ENCODE measurements at places on chromosomes 12 and 14. TPM values are rescaled to one million over a fixed set of nuclear protein-coding genes. Genes with fewer than 3 reads are reported as not detected.
A peak's percentile ranks its signal among the peaks of the same experiment; 100 is the strongest.

The SMIM41 gene
- polyA plus RNA-seq: not detected

The RASSF8 gene
- 3.1 TPM for polyA plus RNA-seq

- H3K36me3 ChIP-seq: no peaks in the 10 kb centered on the region
- no peak overlapping the region for H3K4me3 ChIP-seq
- peak; percentile 74 for DNase-seq
- peak overlapping the region; percentile 73 for H3K27ac ChIP-seq
Measured at GRCh38 chr12:13179211-13180074, 17.1 kb upstream of the EMP1 start.

The CLEC4E gene
- polyA plus RNA-seq: 1.8 TPM

- H3K36me3 ChIP-seq: no peaks in the 10 kb centered on the region
- DNase-seq: no peak
- H3K27me3 ChIP-seq: no peaks in the 10 kb centered on the region
- peaks cover 5% of the 10 kb centered on the region for H3K4me1 ChIP-seq
Measured at GRCh38 chr14:30389134-30389876, 169.7 kb upstream of the G2E3 start.

DNA sequence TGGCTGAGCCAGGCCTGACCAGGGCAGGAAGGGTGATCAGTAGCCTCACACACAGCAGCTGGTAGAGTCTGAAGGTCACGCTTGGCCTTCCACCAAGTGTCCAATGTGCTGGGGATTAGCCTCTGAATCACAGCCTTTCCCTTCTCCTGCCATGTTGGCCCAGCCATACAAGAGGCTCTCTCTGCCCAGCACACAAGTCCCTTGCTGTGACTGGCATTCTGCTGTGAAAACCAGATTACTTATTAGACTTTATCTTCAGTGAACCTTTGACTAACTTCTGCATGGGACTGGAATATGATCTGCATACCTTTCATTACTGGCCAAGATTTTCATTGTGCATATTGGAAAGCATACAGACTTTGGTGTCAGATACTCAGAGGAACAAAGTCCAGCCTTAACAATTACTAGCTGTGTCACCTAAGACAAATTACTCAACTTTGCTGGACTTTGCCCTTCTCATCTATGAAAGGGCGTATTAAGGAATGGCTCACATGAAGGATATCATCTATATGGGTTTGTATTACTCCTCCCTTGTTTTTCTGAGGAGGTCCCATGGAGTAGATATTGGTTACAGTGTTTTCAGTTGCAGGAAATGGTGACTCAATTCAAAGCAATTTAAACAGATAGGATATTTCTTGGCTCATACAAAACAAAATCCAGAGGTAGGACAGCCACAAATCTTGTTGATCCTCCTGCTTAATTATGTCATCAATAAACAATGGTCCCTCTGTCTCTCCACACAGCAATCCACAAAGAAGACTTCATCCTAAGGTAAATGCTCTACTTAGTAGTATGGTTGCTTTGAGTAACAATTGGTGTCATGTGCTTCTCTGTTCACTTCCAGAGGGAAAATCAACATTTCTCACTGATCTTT is 99.6 kb downstream of the DYRK2 start:
- no peak overlapping the region for H3K27ac ChIP-seq
- DNase-seq: no peak
- H3K4me1 ChIP-seq: peaks cover 12% of the 10 kb centered on the region
- H3K4me3 ChIP-seq: no peak overlapping the region
- no peaks in the 10 kb centered on the region for H3K36me3 ChIP-seq

GRCh38 chr12:98456576-98457573 is 58.5 kb upstream of the TMPO start:
- H3K4me1 ChIP-seq: peaks cover 7% of the 10 kb centered on the region
- H3K27me3 ChIP-seq: no peaks in the 10 kb centered on the region
- H3K4me3 ChIP-seq: peak overlapping the region; percentile 53
- DNase-seq: no peak

DNA sequence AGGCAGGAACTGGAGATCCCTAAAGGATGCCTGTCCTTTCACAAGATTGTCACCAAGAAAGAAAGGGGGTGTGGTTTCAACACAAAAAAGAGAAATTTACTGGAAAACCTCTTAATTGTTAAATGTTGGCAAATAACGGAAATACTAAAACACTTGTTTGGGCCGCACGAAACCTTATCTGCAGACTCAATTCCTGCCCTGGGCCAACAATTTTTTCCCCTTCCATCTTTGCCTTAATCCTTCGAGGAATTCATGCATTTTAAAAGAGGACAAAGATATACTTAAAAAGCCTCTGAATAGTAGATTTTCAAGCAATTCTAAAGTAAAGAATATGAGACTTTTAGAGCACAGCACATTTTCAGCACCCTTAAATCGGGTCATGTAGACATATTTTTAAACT is 366.2 kb downstream of the DUSP6 start:
- no peak overlapping the region for H3K27ac ChIP-seq
- peaks cover 5% of the 10 kb centered on the region for H3K4me1 ChIP-seq
- H3K27me3 ChIP-seq: no peaks in the 10 kb centered on the region
- no peak for DNase-seq

The C14orf132 gene
- polyA plus RNA-seq: 4.3 TPM

DNA sequence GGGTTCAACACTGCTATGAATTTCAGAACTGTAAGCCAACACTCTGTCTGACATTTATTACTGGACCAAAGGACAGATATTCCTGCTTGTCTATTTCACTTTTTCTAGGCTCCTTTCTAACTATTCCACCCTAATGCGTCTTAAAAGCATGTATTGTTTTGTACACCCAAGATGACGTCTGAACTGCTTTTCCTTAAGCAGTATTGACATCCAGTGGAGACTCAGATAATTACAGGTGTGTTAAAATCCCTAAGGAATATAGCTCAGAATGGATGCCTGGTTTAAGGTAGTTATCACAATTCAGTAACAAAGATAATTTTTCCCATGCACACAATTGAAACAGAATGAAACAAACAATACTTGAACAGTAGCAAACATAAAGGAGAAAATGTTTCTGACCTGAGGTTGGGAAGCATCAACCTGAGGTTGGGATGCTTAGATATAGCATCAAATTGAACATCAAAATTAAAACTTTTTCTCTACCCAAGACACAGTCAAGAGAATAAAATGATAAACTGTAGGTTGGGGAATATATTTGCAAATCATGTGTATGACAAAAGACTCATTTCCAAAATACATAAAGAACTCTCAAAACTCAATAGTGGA is 93.7 kb upstream of the PTPRR start:
- no peak overlapping the region for H3K4me3 ChIP-seq
- no peak for DNase-seq
- H3K4me1 ChIP-seq: no peaks in the 10 kb centered on the region
- H3K36me3 ChIP-seq: no peaks in the 10 kb centered on the region
- no peak overlapping the region for H3K27ac ChIP-seq

GRCh38 chr12:6613015-6613775 is 6.0 kb upstream of the CHD4 start:
- H3K4me3 ChIP-seq: peak overlapping the region; percentile 25
- peak; percentile 94 for DNase-seq
- H3K27ac ChIP-seq: peak overlapping the region; percentile 95
- H3K4me1 ChIP-seq: no peaks in the 10 kb centered on the region

The COX8C gene
- polyA plus RNA-seq: not detected

GRCh38 chr12:29208060-29208459 is 59.0 kb downstream of the FAR2 start:
- no peaks in the 10 kb centered on the region for H3K36me3 ChIP-seq
- H3K27me3 ChIP-seq: no peaks in the 10 kb centered on the region
- no peak overlapping the region for H3K27ac ChIP-seq
- DNase-seq: no peak
- H3K4me1 ChIP-seq: peaks cover 15% of the 10 kb centered on the region

- no peak for DNase-seq
- no peaks in the 10 kb centered on the region for H3K36me3 ChIP-seq
- H3K27me3 ChIP-seq: no peaks in the 10 kb centered on the region
- H3K4me1 ChIP-seq: peaks cover 22% of the 10 kb centered on the region
Measured at GRCh38 chr12:104223712-104224111, 8.1 kb downstream of the TXNRD1 start.

GRCh38 chr14:77026930-77027537 is 1.5 kb downstream of the IRF2BPL start:
- peaks cover 12% of the 10 kb centered on the region for H3K36me3 ChIP-seq
- peak overlapping the region; percentile 100 for H3K27ac ChIP-seq
- no peaks in the 10 kb centered on the region for H3K27me3 ChIP-seq
- peaks cover 57% of the 10 kb centered on the region for H3K4me1 ChIP-seq
- peak; percentile 79 for DNase-seq
- peak overlapping the region; percentile 89 for H3K4me3 ChIP-seq

GRCh38 chr12:131428091-131428685 is 282.7 kb upstream of the SFSWAP start:
- no peaks in the 10 kb centered on the region for H3K27me3 ChIP-seq
- H3K4me3 ChIP-seq: no peak overlapping the region
- H3K27ac ChIP-seq: no peak overlapping the region
- no peaks in the 10 kb centered on the region for H3K4me1 ChIP-seq
- no peaks in the 10 kb centered on the region for H3K36me3 ChIP-seq
- peak; percentile 34 for DNase-seq

DNA sequence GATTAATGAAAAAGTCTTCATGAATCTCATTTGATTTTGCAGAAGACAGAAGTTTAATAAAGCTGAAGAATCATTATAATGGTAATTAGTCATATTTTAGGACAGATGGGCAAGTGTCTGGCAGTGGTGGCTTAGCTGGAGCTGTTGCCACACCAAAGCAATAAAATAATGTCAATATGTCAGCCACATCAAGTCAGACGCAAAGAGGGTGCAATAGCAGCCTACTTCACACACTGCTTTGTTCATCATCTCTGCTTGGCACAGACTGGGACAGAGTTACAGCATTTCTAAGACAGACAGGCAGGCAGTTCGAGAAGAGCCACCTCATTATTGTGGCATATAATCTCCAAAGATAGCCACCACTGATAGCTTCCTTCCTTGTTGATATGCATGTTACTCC is 16.9 kb upstream of the KRR1 start:
- no peak overlapping the region for H3K4me3 ChIP-seq
- H3K36me3 ChIP-seq: no peaks in the 10 kb centered on the region
- H3K4me1 ChIP-seq: no peaks in the 10 kb centered on the region
- no peaks in the 10 kb centered on the region for H3K27me3 ChIP-seq
- no peak overlapping the region for H3K27ac ChIP-seq

- H3K4me3 ChIP-seq: no peak overlapping the region
- peak; percentile 79 for DNase-seq
- H3K36me3 ChIP-seq: no peaks in the 10 kb centered on the region
- peaks cover 4% of the 10 kb centered on the region for H3K27me3 ChIP-seq
Measured at GRCh38 chr12:109827566-109828550, 5.3 kb downstream of the TRPV4 start.

DNA sequence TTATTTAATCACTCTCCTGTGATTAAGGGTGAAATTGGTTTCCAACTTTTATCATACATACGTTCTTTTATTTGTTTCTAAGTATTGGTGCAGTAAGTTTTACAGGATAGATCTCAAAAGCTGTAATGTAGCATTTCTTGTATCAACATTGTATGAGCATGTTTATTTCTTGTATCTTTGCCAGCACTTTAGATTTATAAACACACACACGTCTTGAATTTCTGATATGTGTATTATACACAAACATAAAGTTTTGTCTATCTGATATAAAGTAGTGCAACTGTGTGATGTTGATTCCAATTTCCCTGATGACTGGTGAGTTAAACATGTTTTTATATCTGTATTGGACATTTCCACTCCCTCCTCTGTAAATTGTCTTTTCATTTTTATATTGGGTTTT is 134.7 kb downstream of the NOVA1 start:
- H3K27me3 ChIP-seq: no peaks in the 10 kb centered on the region
- no peak overlapping the region for H3K4me3 ChIP-seq
- H3K27ac ChIP-seq: no peak overlapping the region
- no peak for DNase-seq

The CMKLR1 gene
- polyA plus RNA-seq: 3.0 TPM

- H3K36me3 ChIP-seq: no peaks in the 10 kb centered on the region
- peak within 1 kb of the TSS; percentile 92 for H3K27ac ChIP-seq
- DNase-seq: peak; percentile 88
- no peaks in the 10 kb centered on the region for H3K4me1 ChIP-seq
- peak within 1 kb of the TSS; percentile 54 for H3K4me3 ChIP-seq
Measured at GRCh38 chr12:120292661-120293531, at the start of gene RNU4-1. TSS of gene RNU4-1 (minus strand) at chr12:120293237.

The STAB2 gene
- 0.60 TPM for polyA plus RNA-seq

The RD3L gene
- polyA plus RNA-seq: not detected

- no peak overlapping the region for H3K27ac ChIP-seq
- no peak for DNase-seq
- no peaks in the 10 kb centered on the region for H3K36me3 ChIP-seq
- H3K27me3 ChIP-seq: no peaks in the 10 kb centered on the region
Measured at GRCh38 chr14:74133833-74134481, 49.2 kb downstream of the LIN52 start.

- no peak overlapping the region for H3K4me3 ChIP-seq
- no peaks in the 10 kb centered on the region for H3K27me3 ChIP-seq
- H3K27ac ChIP-seq: no peak overlapping the region
Measured at GRCh38 chr14:57182760-57183503, 85.8 kb downstream of the EXOC5 start.

DNA sequence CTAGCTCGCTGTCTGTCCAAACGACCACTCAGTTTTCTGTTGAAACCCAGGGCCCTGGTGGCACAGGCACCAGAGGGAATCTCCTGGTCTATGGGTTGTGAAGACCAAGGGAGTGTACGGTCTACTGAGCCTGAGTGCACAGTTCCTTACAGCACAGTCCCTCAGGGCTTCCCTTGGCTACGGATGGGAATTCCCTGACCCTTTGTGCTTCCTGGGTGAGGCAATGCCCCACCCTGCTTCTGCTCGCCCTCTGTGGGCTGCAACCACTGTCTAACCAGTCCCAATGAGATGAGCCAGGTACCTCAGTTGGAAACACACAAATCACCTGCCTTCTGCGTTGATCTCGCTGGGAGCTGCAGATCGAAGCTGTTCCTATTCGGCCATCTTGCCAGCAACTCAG is 22.6 kb downstream of the GPHN start:
- H3K4me3 ChIP-seq: no peak overlapping the region
- H3K4me1 ChIP-seq: no peaks in the 10 kb centered on the region
- no peaks in the 10 kb centered on the region for H3K36me3 ChIP-seq
- DNase-seq: no peak
- H3K27me3 ChIP-seq: no peaks in the 10 kb centered on the region

DNA sequence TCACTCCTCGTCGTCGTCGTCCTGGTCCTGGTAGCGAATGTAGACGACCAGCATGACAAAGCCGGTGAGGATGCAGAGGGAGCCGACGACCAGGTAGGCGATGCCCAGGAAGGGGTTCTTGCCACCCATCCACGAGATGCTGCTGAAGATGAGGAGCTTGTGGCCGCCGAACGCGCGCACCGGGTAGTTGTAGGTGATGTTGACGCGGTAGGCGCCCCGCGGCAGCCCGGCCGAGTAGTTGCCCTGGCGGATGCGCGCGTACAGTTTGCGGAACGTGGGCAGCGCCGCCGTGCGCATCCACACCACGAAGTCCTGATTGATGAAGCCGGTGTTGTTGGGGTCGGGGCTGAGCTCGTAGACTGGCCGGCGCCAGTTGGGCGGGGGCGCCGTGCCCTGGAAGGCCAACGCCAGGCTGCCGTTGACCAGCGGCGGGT is 1.0 kb downstream of the TMEM30B start:
- peaks cover 15% of the 10 kb centered on the region for H3K4me1 ChIP-seq
- H3K27ac ChIP-seq: peak overlapping the region; percentile 48
- H3K36me3 ChIP-seq: no peaks in the 10 kb centered on the region
- H3K27me3 ChIP-seq: peaks cover 63% of the 10 kb centered on the region
- peak overlapping the region; percentile 22 for H3K4me3 ChIP-seq

GRCh38 chr14:42140001-42140400 is 533.3 kb downstream of the LRFN5 start:
- H3K27ac ChIP-seq: no peak overlapping the region
- no peaks in the 10 kb centered on the region for H3K4me1 ChIP-seq
- no peak for DNase-seq
- H3K27me3 ChIP-seq: no peaks in the 10 kb centered on the region

- H3K4me3 ChIP-seq: no peak overlapping the region
- H3K27me3 ChIP-seq: no peaks in the 10 kb centered on the region
- DNase-seq: no peak
- H3K36me3 ChIP-seq: no peaks in the 10 kb centered on the region
- H3K4me1 ChIP-seq: peaks cover 71% of the 10 kb centered on the region
Measured at GRCh38 chr12:120846721-120847120, 57.4 kb downstream of the SPPL3 start.

All from sigmoid colon (tissue), 7 donors.